CD8-positive, alpha-beta T cell (primary cell): ENCODE measurements at places on chromosomes 13 and 19. TPM values are rescaled to one million over a fixed set of nuclear protein-coding genes. Genes with fewer than 3 reads are reported as not detected.

The DENND1C gene
- 94.0 TPM for total RNA-seq

The CALR3 gene
- total RNA-seq = not detected

The ZNF221 gene
- 0.25 TPM for total RNA-seq

The ATXN8OS gene
- not detected for total RNA-seq

The LGI4 gene
- 0.90 TPM for total RNA-seq

The RDH13 gene
- 13.4 TPM for total RNA-seq

The ZNF682 gene
- 13.3 TPM for total RNA-seq
